ENCODE measurements at places on chromosomes 12 and 14.

DNA sequence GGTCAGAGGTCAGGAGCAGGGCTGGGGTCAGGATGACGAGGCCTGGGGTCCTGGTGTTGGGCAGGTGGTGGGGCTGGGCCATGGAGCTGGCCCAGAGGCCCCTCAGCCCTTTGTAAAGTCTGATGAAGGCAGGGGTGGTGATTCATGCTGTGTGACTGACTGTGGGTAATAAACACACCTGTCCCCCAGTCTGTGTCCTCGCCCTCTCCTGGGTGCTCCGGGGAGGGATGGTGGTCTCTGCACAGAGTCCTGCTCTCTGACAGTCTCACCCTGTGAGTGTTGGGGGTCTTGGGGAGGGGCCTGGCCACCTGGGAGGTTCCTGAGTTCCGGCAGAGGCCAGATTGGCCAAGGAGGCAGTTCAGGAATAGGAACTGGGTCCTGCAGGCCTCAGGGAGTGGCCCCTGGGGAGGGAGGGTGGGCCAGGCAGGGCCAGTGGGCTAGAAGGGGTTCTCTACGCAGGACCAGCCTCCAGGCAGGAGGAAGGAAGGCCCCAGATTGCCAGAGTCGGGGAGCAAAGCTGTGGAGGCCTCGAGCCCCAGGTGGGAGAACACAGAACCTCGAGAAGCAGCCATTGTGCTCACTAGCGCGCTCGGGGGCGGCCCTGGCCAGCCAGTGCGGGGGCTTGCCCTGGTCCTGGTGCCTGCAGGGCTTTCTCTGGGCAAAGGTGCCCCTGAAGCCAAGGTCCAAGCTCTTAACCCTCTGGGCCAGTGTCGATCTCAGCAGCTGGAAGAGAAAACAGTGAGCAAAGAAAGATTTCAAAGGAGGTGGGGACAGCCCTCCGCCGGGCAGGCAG, 14.4 kb downstream of the ACADS start:
- no peak for DNase-seq

DNA sequence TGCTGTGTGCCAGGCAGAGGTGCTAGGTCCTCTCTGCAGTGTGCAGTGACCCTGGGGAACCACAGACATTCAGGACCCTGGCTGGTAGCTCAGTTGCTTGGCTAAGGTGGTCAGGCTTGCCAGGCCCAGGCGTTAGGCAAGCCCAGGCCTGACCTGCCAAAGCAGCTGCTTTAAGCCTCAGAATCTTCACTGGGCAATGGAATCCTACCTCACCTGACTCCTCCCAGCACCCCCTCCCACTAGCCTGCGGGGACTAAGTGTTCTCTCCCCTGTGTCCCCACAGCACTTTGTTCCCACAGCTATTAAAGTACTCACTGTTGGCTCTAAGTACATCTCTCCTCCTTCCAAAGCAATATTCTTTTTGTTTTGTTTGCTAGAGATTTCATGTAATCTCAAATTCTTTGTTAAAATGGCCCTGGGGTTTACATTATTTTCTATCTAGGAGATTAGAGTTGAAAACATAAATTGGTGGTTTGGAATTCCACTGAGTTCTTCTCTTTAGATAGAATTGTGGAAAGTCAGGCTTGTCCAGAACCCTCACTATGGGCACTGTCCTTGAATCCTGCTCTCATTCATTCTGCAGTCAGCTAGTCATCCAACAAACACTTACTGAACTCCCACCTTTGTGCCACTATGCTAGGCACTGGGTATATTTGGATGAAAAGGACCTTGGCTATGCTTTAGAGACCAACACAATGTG, 44.4 kb downstream of the DGLUCY start:
- no peak for DNase-seq

GRCh38 chr12:84920331-84920730, 7.7 kb upstream of the SLC6A15 start:
- no peak for DNase-seq

GRCh38 chr14:33120341-33120740, 181.7 kb downstream of the NPAS3 start:
- no peak for DNase-seq

DNA sequence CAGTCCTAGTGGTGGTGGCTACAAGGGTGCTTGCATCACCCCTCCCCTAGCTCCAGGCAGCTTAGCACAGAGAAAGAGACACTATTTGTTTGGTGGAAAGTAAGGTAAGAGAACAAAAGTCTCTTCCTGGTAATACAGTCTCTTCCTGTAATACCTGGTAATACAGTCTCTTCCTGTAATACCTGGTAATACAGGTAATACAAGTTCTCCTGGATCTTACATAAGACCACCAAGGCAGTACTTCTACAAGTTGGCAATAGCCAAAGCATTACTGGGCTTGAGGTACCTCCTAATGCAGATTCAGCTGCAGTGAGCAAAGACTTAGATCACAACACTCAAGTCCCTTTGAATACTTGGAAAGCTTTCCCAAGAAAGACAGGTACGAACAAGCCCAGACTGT, 77.0 kb downstream of the CATSPERB start:
- no peak for DNase-seq

DNA sequence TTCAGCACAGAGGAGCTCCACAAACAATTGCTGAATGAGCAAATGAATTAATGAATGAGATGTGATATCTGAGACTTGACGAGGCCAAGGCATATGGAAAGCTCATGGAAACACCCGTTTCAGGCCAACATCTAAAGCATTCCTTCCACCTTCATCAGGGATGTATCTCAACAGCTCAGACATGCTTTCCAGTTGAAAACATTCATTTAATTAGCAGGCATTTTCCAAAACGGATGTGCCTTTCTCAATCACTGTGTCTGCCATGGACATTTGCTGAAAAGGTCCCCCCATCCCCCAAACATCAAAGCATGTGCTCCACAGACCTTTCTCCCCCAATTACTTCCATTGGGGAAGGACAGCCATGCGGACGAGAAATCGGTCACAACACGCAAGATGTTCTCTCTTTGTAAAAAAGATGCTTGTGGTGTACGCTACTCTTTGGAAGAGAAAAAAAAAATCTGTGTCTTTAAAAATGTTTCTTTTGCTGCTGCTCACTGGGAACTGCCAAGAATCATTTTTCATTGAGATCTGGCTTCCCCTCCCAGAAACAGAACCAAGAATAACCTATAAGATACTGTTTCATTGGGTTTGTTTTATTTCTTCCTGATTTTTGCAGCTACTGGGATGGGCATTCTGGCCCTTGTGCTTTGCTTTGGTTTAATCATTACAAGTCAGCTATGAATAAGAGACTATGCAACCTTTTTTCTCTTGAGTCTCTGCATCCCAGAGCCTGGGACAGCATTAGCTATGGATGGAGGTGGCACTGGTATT, 528.2 kb downstream of the MED13L start:
- DNase-seq: no peak

DNA sequence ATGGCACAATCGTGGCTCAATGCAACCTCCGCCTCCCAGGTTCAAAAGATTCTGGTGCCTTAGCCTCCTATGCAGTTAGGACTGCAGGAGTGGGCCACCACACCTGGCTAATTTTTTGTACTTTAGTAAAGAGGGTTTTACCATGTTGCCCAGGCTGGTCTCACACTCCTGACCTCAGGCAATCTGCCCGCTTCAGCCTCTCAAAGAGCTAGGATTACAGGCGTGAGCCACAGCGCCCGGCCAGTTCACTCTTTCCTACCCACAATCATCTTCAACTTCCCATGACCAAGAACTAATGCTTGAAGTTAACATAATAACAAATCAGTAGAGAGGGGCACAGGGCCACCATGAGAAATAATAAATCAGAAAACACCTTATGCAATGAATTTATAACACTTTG, 82.4 kb downstream of the HECTD1 start:
- no peak for DNase-seq

GRCh38 chr12:44611538-44611937, 264.6 kb downstream of the NELL2 start:
- no peak for DNase-seq

All from activated T-helper 1 cell treated with anti-CD3 and anti-CD28 coated beads, Interleukin-2, amount 50 U/mL, for 16 hours (primary cell).